RPMI7951 (cell line): ENCODE measurements at places on chromosomes 1 and 21.

DNA sequence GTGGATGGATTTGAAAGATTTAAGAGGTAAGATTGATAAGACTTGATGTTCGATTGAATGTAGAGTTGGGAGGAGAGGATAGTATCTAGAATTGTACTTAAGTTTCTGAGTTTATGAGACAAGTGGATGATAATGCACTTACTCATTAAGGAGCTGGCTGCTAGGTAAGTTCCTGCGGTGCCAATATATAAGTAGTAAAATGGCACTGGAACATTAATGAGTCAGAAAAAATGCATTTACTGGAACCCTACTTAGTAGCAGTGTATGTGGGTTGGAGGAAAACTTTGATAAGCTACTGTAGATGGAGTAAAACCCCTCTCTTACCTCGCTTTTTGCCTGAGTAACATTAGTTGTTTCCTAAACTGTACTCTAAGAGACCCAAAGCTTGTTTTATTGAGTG, 68.2 kb downstream of the ZFYVE9 start:
- DNase-seq, result no peak

GRCh38 chr1:64323054-64323453, 119.6 kb downstream of the UBE2U start:
- DNase-seq, result no peak

GRCh38 chr1:83000286-83000685, 998.6 kb downstream of the TTLL7 start:
- no peak for DNase-seq

DNA sequence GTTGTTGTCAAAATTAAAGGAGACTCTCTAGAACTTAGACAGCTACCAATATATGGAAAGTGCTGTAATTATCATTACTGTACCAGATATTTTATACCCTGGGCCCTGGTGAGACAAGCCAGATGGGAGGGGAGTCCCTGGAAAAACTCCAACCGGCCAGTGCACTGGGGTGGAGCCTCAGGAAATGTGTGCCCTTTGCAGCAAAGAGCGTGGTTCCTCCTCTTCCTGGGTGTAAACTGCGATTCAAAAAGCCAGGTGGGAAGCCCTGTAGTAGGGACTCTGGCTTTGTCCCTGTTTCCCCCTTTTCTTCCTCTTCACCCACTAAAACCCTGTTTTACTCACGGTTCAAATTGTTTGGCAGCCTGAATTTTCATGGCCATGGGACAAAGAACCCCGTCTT, 812.3 kb downstream of the PLA2G4A start:
- DNase-seq, result no peak

GRCh38 chr1:198830412-198830811, 191.6 kb downstream of the PTPRC start:
- no peak for DNase-seq

DNA sequence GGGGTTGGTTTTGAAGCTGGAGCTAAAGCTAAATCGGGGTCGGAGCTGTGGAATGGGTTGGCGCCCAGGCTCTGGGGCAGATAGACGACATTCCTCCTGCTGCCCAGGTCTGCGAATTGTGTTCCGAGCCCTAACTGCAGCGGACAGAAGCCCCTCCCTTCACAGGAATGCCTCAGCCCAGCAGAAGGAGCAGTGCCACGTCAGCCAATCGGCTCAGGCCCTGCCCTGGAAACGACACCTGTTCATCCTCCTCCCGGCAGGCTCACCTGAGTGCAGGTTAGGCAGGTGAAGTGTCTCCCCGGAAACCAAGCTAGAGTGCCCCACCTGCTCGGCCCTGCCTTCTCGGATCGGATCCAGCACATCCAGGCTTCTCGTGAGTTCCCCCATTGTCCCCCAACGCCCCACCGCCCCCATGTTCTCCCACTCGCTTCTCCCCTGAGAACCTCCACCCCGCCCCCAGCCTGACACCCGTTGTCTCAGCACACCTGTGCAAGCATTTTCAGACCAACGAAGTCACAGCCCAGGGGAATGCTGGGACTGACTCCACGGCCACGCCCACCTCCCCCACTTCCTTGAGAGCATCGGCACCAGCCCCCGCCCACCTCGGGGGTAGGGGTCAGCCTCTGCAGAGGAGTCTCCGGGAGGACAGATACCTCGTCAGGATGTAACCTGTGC, 775 bp downstream of the TMEM125 start:
- no peak for DNase-seq

DNA sequence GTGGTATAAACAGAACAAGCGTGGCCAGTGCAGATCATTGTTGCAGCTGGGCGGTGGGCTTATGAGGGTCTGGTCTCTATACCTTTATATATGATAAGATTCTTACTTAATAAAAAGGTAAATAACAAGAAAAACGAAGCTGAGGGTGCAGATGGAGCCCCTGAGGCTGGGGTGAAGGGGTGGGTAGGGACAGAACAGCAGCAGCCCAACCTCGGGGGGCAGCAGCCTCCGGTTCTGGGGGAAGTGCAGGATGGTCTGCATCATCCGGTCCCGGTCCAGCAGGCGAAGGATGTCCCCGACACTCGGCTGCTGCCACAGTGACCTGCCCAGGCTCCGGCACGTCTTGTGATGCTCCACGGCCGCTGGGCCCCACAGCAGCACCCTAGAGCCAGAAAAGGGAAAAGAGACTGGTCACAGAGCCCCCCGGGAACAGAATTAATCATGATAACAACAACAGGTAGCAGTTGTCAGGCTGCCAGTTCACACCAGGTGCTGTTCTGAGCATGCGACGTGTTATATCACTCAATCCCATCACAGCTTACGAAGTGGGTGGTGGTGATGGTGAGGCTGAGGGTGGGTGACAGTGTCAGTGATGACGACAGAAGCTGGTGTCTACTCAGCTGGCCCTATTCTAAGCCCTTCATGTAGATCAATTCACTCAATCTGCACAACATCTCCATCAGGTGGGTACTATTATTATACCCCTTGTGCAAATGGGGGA, 35.5 kb downstream of the MRAP start:
- no peak for DNase-seq

GRCh38 chr1:245512980-245513578, 358.3 kb downstream of the KIF26B start:
- DNase-seq, result peak; percentile 66

DNA sequence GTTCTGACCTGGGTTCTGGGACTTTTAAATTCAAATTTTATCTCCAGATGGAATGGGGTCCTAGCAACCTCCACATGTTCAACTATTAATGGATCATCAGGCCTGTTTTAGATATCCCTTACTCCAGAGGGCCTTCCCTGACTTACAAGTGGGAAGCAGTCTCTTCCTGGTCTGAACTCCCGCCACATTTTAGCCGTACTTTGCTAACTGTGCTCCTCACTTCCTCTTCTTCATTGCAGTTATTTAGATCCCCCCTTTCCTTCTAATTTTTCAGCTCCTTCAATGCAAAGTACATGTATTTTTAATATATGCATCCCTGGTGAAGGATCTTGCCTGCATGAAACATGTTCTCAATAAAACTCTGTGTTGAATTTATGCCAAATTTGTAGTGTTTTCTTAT, 3.7 kb downstream of the CD1A start:
- DNase-seq, result no peak

DNA sequence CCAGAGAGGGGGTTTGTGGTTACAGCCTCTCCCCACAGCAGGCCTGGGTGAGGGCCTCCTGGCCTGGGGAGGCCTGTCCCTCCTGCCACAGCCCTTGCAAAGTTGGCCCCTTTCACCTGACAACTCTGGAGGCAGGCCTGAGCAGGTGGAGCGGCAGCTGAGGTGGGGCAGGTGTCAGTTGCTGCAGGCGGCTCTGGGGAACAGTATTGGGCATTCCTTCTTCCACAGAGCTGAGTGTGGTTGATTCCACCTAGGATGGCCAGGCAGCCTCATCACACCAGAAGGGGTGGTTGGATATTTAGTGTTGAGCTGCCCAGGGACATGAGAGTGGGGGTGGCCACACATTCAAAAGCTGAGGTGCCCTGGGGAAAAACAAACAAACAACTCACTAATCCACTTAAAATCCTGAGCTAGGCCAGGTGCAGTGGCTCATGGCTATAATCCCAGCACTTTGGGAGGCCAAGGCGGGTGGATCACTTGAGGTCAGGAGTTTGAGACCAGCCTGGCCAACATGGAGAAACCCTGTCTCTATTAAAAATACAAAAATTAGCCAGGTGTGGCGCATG, 31.1 kb downstream of the PIGP start:
- no peak for DNase-seq

GRCh38 chr21:20968391-20968790, 29.8 kb upstream of the NCAM2 start:
- DNase-seq, result no peak

- DNase-seq, result no peak
These were observed 4.4 kb upstream of the OSBPL9 start for GRCh38 chr1:51612447-51612961.

- DNase-seq, result peak; percentile 97
These were observed 29.1 kb upstream of the C21orf91 start for GRCh38 chr21:17848228-17848627.

- DNase-seq, result no peak
These were observed 20.8 kb downstream of the EYA3 start for GRCh38 chr1:28067523-28068090.

DNA sequence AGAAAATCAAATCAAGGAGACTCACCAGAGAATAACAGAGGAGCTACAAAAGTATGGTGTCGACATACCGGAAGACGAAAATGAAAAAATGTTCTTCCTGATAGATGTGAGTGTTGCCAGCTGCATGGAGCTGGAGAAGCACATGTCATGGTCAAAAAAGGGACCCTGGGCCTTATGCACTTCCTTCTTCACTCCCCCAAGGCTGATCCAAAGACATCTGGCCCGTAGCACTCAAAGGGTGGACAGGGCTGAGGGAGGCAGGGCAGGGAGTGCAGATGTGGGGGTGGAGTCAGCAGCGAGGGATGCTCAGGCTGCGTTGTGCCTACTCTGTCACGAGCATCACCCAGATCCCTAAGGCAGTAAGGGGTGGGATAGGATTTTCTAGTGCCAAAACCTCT, 19.4 kb downstream of the MX1 start:
- DNase-seq, result no peak

- DNase-seq, result no peak
These were observed 22.9 kb downstream of the DYRK1A start for GRCh38 chr21:37389456-37389855.

- no peak for DNase-seq
These were observed 526.4 kb upstream of the USP24 start for GRCh38 chr1:55741516-55741915.

- no peak for DNase-seq
These were observed 74.0 kb upstream of the DEPDC1 start for GRCh38 chr1:68570871-68571270.

- peak; percentile 90 for DNase-seq
These were observed 102.0 kb downstream of the BEND5 start for GRCh38 chr1:48674641-48675040.

GRCh38 chr1:91672601-91673161, 172.0 kb downstream of the CDC7 start:
- DNase-seq, result no peak

DNA sequence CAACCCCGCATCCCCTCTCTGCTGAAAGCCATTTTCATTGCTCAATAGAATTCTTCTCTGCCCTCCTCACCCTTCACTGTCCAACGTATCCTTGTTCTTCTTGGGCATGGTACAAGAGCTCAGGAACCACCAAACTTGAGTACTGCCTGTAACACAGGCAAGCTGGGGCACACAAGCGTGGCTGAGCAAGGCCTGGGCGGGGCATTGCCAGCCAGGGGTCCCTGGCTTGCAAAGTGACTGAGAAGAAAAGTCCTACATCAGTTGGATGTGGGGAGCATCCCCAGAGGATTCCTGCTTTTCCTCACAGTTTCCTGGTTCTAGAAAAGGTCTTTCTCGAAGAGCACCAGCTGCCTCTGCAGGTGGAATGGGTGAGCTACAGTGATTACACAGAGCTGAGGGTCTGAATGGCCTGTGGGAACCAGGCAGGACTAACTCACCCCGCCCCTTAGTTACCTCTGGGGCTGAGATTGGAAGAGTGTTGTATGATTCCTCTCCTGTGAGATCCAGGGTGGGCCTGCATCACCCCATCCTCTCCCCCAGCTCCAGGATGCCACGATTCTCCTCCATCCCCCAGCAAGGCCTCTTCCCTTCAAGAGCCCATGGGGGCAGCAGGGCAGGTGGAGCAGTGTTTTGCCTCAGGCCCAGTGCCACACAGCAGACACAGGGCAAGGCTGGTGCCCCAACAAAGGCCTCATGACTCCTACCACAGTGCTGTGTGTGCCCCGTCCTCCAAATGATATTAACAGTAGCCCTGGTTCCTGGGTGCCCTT, 121.9 kb downstream of the MATN1 start:
- no peak for DNase-seq

DNA sequence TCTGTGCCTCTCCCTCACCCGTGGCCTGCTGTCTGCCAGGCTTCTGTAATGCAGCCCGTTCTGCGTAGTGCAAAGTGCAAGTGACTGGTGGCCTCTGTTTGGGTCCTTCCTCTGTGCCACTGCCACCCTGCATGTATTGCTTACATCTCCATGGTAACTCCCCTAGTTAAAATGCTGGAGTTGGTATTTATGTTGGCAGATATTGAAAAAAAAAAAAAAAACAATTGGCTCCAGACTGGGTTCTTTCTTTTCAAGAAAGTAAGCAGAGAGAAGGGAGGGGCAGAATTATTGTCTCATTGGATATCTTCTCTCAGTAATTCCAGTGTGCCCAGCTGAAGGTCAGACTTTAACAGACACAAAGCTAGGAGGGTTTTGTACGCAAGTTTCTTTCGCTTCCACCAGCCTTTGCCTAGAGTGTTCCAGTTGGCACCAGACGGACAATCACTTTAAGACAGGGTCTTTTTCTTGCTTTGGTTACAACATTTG, 242.3 kb downstream of the PBX1 start:
- DNase-seq, result no peak

GRCh38 chr1:89989799-89990198, 5.1 kb upstream of the ZNF326 start:
- no peak for DNase-seq

DNA sequence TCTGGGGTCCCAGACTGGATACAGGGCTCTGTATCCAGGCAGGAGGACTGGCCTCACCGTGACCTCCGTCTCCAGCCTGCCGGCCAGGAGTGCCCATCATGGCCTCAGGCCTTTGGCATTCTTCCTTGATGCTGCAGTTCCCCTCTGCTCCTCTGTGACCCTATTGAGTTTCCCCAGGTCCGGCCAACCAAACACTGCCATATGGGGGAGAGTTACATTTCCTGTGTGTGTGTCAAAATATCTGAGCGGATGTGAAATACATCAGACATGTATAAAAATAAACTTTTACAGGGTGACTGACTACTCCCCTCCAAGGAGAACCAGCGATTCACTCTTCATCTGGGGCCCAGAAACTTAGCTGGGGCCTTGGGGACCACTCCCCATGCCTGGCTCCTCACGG, 10.2 kb upstream of the UBL4B start:
- DNase-seq, result peak; percentile 89

- DNase-seq, result no peak
These were observed 12.0 kb downstream of the CAPN2 start for GRCh38 chr1:223724376-223724775.

DNA sequence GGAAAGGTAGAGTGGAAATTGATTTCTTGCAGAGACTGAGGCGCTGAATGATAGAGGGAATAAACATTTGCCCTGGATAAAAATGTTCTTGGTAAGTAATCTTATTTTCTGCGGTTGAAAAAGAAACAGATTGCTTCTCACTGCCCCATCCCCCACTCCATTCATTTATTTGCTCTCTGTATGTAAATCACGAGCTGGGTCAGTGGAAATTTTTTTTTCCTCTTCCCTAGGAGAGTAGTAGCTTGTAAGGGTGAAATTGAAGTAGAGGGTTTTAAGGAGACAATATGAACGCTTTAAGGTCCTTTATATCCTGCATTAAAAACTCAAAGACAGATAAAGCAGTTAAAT, 1.4 kb upstream of the BRINP3 start:
- no peak for DNase-seq

GRCh38 chr1:94049791-94050190, 71.2 kb downstream of the ABCA4 start:
- DNase-seq, result no peak
